ENCODE measurements at places on chromosomes 12 and 14.

DNA sequence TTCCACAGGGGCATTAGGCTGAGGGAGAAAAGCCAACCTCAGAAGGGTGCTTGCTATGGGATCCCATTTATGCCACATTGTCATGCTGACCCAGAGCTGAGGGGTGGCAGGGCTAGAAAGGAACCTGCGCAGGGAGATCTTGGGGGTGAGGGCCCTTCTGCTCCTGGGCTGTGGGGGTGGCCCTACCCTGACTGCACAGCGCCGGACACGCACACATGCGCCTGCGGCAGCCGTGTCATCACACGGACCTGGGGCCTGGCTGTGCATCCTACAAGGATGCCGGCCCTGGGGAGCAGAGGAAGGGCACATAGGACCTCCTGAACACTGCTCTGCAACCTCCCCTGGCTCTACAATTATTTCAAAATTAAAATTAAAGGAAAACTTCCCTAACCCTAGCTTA, 6.9 kb downstream of the CDCA4 start:
- peak; percentile 6 for DNase-seq

GRCh38 chr12:121769831-121770301, 23.6 kb downstream of the RHOF start:
- no peak for DNase-seq

DNA sequence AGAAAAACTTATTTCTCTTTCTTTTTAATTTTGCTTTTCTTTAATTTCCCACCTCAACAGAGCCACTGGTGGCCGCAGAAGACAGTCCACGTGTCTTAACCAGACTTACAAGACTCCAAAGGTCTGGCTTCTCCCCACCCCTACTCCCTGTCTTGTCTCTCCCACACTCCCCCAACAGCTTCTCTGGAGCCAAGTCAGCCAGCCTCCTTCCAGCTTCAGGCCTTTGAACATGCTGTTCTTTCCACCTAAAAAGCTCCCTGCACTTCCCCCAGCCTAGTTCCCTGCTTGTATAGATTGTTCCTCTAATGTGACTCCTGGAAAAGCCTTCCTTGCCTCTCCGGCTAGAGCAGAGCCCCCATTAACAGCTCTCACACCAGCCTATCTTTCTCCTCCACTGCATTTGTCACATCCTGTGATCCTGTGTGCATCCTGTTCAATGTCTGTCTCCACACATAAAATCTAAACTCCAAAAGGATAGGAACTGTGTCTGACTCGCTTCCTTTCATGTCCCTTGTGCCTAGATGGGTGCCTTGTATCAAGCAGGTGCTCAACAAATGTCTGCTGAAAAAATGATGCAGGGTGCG, 7.8 kb upstream of the DYNLL1 start:
- no peak for DNase-seq

DNA sequence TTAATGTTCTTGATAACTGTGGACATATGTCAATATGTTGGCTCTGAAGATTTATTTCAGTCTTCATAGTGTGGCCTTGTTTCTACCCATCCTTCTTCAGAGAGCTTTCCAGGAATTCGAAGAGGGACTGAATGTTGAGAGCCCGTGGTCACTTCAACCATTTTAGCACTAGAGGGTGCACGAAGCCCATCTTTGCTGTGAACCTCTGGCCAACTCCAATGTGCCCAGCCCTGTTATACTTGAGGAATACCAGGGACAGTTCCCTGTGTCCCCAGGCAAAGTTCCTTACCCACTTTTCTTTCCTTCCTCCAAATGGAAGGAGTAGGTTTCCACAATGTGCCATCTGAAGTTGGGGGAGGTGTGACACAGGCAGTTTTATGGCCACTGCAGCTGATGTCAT, 603.5 kb downstream of the RPL10L start:
- no peak for DNase-seq

DNA sequence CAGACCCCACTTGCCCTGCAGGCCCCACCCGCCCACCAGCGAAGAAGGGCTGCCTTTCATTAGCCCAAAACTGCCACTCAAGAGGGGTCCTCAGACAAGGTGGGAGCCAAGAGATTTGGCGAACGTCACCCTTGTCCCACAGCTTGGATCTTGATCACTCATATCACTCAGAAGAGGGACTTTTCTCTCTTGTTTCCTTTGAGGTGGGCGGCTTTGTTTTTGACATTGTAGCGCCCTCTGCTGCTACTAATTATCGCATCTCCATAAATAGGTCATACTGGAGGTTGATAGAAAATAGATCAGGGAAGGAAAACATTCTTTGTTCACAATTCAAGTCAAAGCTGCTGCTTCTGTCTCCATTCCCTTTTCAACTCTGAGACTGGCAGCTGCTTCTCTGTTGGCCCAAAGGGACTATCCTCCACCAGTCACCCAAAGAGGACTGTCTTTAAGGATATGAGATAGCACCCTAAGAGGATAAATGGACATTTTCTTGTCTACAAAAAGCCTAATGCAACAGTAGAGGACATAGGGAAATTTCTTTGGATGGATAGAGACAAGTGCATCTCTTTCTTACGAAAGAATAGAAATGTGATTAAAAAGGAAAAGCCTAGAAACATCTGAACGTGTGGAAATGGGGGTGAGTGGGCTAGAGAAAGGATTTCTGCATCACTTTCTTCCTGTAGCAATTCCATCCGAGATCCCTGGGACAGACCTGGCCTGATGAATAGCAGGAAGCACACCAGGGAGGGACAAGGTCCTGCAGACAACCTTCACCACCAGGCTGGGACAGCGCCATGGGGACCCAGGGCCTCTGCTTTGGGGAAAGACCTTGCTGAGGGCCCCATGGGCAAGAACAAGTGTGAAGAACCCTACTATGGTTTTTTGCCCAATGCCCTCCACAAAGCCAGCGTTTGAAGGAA, 115.8 kb downstream of the DAD1 start:
- DNase-seq, result peak; percentile 71

GRCh38 chr12:94308612-94309011, 151.1 kb downstream of the CEP83 start:
- DNase-seq, result no peak

- peak; percentile 13 for DNase-seq
Observed at GRCh38 chr12:57725851-57726150, 12.7 kb downstream of the AGAP2 start.

GRCh38 chr12:76692846-76693245, 71.1 kb upstream of the ZDHHC17 start:
- no peak for DNase-seq

GRCh38 chr14:36268121-36268520, 52.3 kb downstream of the MBIP start:
- DNase-seq, result no peak

- DNase-seq, result peak; percentile 10
Observed at GRCh38 chr14:36518031-36518585, 1.9 kb downstream of the NKX2-1 start.

- no peak for DNase-seq
Observed at GRCh38 chr12:14934511-14934910, 3.8 kb downstream of the ERP27 start.

- DNase-seq, result no peak
Observed at GRCh38 chr14:57686304-57686703, 179.6 kb downstream of the SLC35F4 start.

DNA sequence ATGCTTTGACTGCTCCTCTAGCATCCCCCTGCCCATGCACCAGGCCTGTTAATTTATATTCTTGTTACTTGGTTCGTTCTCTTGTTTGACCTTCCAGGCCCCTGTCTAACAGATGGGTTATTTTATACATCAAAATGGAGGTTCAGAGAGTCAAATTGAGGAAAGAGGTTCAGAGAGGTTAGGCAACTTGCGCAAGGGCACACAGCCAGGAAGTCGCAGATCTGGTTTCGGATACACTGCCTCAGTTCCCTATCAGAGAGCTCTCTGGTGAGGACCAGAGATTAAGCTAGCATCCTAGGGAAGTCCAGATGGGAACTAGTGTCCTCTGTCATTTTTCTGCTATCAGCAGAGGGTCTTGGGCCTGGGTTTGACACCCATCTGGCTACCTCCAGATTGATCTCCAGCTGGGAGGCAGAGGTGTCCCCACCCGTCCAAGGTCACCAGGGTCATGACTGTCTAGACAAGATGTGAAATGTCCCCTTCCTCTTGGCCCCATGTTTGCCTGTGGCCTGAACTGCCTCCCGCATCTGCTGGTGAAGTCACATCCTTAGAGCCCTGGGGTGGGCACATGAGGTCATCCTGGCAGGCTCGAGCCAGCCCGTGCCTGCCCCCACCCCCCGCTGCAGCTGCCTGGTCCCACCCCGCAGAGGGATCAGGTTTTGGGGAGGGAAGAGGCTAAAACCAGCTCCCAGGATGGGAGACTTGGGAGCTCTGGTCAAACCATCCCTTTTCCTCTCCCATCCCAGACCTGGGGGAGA, 84.3 kb upstream of the NCOR2 start:
- DNase-seq, result no peak

DNA sequence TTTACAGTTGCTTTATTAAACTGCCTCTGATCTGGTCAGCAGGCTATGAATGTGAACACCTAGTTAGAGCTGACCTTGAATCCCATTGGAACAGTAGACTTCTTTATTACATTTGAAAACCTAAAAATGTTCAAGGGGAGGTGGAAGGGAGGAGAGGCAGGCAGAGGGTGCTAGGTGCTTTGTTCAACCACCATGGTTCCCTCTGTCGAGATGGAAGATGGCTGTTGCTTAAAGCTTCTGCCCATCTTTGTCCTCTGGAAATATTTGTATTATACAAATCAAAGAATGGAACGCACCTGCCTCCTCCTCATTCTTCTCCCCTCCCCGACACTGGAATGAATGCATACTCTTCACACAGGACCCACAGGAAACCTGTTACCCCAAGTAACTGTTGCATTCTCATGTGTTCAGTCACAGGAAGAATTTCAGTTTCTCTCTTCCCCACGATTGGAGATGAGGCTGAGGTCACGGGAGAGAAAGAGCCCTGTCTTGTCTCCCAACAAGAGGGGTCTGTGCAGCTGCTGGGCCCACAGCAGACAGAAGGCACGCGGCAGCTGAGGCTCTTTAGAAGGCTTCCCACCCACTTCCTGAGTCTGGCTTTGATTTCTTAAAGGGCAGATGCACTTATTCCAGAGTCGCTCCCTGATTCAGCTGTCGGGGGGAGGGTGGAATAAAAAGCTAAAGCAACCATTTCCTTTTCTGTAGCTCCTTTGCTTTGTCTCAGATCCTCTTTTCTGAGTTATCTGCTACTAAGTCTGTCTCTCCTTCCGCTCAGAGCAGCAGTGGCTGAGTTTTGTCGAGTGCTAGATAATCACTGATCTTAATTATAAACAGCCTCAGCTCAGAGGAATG, 217.9 kb upstream of the BTG1 start:
- DNase-seq, result peak; percentile 61

GRCh38 chr12:54159140-54159539, 29.6 kb downstream of the SMUG1 start:
- peak; percentile 75 for DNase-seq

DNA sequence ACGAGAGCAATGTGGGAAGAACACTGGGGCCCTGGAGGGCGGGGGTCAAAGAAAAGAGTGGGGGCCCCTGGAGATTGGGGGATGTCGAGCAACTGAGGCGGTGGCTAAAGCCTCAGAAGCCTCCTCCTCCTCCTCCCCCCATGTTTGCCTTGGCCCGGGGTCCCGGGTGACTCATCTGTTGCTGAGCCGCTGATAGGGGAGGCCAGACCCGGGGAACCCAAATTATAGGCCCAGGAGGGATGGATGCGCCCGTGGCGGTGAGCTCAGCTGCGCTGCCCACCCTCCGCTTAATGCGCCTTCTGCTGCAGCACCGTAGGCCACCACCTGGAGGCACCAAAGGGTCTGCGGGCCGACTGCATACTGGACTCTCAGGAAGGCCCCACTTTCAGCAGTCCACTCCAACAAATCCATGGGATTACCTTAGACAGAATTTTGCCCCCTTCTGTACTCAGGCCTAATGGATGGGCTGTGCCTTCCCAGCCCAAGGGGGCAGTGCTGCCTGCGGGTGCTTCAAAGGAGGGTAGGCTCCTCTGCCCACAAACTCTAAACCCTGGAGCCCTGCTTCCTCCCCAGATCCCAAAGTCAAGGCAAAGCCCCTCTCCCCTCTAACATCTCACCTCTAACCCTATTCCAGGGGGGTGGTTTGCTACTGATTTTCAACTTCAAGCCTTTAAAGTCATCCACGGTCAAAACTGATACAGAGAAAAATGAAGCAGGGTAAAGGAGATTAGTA, 2.6 kb upstream of the WNT10B start:
- peak; percentile 63 for DNase-seq

GRCh38 chr14:63266106-63266505, 52.6 kb downstream of the GPHB5 start:
- no peak for DNase-seq

DNA sequence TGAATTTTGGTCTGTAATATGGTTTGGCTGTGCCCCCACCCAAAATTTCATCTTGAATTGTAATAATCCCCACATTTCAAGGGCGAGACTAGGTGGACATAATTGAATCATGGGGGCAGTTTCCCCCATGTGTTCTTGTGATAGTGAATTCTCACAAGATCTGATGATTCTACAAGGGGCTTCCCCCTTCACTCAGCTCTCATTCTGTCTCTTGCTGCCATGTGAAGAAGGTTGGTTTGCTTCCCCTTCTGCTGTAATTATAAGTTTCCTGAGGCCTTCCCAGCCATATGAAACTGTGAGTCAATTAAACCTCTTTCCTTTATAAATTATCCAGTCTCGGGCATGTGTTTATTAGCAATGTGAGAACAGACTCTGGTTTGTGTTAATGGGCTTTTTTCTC, 5.9 kb downstream of the LRRC9 start:
- no peak for DNase-seq

- DNase-seq, result no peak
Observed at GRCh38 chr12:98162906-98163678, 352.3 kb upstream of the TMPO start.

GRCh38 chr14:98120831-98121464, 1151.0 kb downstream of the BCL11B start:
- DNase-seq, result no peak

DNA sequence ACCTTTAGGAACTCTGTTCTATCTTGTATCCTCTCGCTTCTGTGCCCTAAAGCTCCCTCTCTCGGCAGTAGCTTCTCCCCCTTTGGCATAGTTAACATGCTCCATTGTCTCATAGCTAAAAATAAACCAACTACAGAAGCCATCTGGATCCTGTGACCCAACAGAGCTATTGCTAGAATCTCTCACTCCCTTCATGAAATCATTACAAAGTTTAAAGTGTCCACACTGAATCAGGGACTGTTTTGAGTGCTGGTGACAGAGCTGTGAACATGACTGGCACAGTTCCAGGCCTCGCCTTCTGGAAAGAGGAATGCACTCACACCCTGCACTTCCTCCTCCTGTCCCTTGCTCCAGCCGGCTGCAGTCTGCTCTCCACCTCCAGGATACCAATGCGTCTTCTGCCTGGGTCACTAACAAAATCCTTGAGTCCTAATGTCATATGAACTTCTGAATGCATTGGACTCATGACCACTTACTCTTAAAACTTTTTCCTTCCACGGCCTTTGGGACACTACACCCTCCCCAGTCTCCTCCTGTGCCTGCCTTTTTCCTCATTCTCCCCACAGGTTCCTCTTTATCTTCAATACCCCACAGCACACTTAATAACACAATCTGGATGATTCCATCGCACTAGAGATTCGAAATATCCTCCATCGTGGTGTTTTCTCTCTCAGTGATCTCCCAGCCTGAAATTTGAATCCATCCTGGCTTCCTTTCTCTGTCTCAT, 13.2 kb downstream of the PLBD1 start:
- DNase-seq, result no peak

- DNase-seq, result peak; percentile 46
Observed at GRCh38 chr12:3655328-3655900, 97.5 kb downstream of the CRACR2A start.
